ENCODE measurements at places on chromosomes 7 and 10. TPM values are rescaled to one million over a fixed set of nuclear protein-coding genes. Genes with fewer than 3 reads are reported as not detected.

DNA sequence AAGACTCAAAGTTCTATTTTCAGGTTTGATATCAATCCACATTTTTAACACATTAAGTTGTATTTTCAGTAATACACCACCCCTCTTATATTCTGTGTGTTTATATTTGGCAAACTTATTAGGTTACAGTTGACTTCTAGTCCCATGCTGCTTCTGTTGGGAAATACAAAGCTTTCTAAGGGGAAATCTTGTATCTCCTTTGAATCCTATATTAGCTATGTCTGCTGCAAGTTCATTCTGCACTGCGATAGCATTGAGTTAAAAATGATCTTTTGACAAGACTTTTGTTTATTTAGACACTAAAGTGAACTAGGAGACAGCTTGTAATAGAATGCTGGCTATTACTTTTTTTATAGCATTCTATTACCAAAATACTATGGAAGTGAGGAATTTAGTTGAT lies 625.1 kb upstream of the ANKRD30A start:
- H3K27me3 ChIP-seq = peaks cover 3% of the 10 kb centered on the region
- no peak overlapping the region for H3K4me3 ChIP-seq
- H3K27ac ChIP-seq = no peak overlapping the region

GRCh38 chr10:49651039-49651835 lies 28.2 kb upstream of the C10orf53 start:
- H3K27me3 ChIP-seq = peaks cover 73% of the 10 kb centered on the region
- DNase-seq = no peak
- no peaks in the 10 kb centered on the region for H3K4me1 ChIP-seq
- H3K27ac ChIP-seq = no peak overlapping the region

DNA sequence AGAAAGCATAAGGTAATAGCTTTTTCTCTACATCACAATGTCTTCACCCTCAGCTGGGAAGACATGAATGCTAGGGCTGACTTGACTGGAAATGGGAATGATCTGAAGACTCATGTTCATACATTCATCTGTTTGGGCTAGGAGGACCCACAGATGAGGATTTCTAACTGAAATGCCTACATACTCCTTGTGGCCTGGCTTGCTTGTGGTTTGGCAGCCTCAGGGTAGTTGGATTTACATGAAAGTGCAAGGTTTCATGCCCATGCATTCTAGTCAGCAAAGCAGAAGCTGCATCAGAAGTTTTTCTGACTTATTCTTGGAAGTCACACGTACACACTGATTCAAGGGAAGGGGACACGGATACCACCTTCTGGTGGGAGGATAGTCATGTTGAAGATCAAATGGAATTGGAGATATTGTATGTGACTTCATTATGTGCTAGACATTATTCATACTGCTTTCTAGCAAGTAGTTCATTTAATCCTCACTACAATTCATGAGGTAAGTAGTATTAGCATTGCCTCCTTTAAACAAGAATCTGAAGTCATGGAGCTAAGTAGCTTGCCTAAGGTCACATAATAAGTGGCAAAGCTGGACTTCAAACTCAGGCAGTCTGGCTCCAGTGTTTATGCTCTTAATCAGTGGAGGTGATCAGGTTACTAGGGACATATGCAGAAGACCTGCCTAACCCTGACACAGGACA lies 957.0 kb downstream of the LRMDA start:
- no peak overlapping the region for H3K27ac ChIP-seq
- no peak for DNase-seq
- H3K4me1 ChIP-seq = no peaks in the 10 kb centered on the region
- no peaks in the 10 kb centered on the region for H3K36me3 ChIP-seq

DNA sequence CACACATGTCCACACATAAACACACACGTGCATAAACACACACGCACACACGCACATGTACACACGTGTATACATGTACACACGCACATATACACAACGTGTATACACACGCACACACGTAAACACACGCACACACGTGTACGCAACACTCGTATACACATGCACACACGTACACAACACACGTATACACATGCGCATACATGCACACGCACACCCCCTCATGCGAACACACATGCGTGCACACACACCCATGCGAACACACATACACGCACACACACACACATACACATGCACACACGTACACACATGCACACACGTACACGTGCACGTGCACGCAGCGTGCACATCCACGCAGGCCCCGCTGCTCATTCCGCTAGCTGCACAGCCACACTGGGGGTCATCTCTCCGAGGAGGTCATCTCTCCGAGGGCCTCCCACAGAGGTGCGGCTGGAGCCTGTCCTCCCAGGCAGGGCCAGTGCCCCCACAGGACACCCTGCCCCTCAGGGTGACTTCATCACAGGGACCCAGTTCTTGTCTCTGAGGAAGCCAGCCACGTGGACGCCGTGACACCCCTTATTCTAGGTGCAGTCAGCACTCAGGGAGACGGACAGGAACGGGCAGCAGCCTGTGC lies 25.9 kb downstream of the CYP2W1 start:
- no peak for DNase-seq
- H3K4me3 ChIP-seq = no peak overlapping the region
- H3K27me3 ChIP-seq = no peaks in the 10 kb centered on the region
- H3K27ac ChIP-seq = no peak overlapping the region
- peaks cover 15% of the 10 kb centered on the region for H3K36me3 ChIP-seq
- H3K4me1 ChIP-seq = peaks cover 4% of the 10 kb centered on the region

The FGFR2 gene
- total RNA-seq = 78.0 TPM

The EFCAB10 gene
- not detected for total RNA-seq

GRCh38 chr10:93124580-93125318 lies 51.1 kb downstream of the CYP26A1 start:
- H3K36me3 ChIP-seq = peaks cover 8% of the 10 kb centered on the region
- peaks cover 5% of the 10 kb centered on the region for H3K27me3 ChIP-seq
- DNase-seq = no peak

DNA sequence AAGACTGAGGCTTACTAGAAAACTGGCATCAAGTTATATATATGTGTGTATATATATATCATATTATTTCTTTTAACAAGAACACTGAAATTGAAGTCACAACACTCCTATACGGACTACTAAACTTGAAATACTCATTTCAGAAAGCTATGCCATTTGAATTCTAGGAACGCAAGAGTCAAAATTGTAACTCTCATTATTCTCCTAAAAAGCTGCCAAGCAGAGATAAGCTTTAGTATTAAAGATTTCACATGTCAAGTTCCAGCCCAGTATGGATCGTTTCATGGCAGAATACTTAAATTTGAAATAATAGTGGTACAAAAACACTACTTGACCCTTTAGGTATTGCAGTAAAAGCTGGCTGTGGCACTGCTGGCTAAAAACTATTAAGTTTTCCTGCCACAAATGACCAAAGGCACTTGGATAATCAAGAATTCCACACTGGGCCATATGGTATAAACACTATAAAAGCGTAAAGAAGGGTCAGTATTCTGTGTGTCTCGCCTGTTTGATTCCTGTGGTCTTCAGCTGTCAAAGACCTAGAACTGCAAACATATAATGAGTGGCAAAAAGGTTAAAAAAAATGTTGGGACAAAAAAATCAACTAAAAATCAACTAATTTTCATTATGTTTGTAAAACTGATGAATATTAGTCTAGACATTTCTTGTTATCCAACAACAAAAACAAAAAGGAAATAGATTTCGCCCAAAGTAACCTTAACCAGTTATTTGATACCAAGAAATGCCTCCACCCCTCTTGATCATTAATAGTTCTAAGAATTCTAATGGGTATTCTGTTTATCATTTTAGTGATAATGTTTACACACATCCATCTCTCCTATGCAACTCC lies 2.4 kb downstream of the CCDC71L start:
- no peaks in the 10 kb centered on the region for H3K36me3 ChIP-seq
- no peaks in the 10 kb centered on the region for H3K27me3 ChIP-seq
- peak overlapping the region; percentile 88 for H3K4me3 ChIP-seq
- no peak for DNase-seq
- H3K4me1 ChIP-seq = peaks cover 26% of the 10 kb centered on the region

DNA sequence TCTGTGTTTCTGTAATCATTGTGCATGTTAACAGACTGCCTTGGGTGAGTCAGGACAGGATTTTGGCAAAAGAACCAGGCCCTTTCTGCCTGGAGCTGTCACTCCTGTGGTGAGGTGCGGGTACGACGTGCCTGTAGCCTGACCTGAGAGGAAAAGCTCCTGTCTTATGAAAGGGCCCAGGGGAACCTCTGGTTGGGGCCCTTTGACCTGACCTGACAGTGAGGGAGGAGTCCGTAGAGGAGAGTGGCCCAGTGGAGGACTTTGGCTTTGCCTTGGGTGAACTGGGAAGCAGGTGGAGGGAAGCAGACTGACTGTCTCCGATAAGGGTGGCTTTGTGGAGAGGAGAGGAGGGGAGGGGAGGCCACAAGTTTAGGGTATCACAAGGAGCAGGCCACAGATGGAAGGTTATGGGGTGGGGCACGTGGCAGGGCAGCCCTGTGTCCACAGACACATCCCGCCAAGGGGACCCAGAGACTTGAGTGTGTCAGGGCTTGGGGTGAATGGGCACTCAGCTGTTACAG lies 6.9 kb downstream of the PFKP start:
- no peaks in the 10 kb centered on the region for H3K27me3 ChIP-seq
- DNase-seq = no peak
- peaks cover 31% of the 10 kb centered on the region for H3K4me1 ChIP-seq
- no peak overlapping the region for H3K27ac ChIP-seq
- H3K36me3 ChIP-seq = peaks cover 3% of the 10 kb centered on the region

- H3K4me1 ChIP-seq = peaks cover 13% of the 10 kb centered on the region
- no peak overlapping the region for H3K27ac ChIP-seq
- no peaks in the 10 kb centered on the region for H3K27me3 ChIP-seq
- no peak overlapping the region for H3K4me3 ChIP-seq
- peaks cover 11% of the 10 kb centered on the region for H3K36me3 ChIP-seq
These were observed 69.6 kb downstream of the FOXP2 start for GRCh38 chr7:114484226-114484625.

GRCh38 chr7:84183741-84184140 lies 10.8 kb downstream of the SEMA3A start:
- H3K36me3 ChIP-seq = peaks cover 3% of the 10 kb centered on the region
- H3K4me3 ChIP-seq = no peak overlapping the region
- DNase-seq = no peak
- H3K27ac ChIP-seq = no peak overlapping the region
- H3K4me1 ChIP-seq = peaks cover 29% of the 10 kb centered on the region

GRCh38 chr7:48097521-48098231 lies 8.6 kb downstream of the UPP1 start:
- DNase-seq = no peak
- H3K27ac ChIP-seq = no peak overlapping the region
- H3K36me3 ChIP-seq = peaks cover 5% of the 10 kb centered on the region
- no peak overlapping the region for H3K4me3 ChIP-seq
- H3K4me1 ChIP-seq = peaks cover 33% of the 10 kb centered on the region

The SAMD9L gene
- total RNA-seq = 2.1 TPM

DNA sequence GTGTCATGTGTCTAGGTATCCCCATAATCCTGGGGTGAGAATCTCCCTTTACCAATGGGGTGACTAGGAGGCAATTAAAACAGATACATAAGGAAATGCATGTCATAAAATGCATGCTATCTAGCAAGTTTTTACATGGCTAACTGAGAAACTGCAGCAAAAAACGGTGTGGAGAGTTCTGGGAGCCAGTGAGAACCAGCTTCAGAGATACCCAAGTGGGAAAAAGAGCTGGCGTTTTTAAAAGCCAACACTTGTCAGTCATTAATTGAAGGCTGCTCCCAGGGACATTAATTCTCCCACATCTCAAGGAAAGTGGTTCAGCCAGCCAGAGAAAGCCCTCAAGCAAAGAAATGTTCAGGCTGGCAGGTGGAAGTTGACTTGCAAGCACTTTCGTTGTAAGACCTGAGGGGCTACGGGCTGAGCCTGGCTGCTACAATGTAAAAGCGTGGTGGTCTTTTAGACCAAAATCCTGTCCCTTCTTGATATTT lies 28.1 kb downstream of the ST8SIA6 start:
- no peaks in the 10 kb centered on the region for H3K36me3 ChIP-seq
- H3K27me3 ChIP-seq = peaks cover 2% of the 10 kb centered on the region
- peaks cover 35% of the 10 kb centered on the region for H3K4me1 ChIP-seq

- no peaks in the 10 kb centered on the region for H3K4me1 ChIP-seq
- H3K36me3 ChIP-seq = no peaks in the 10 kb centered on the region
- no peak for DNase-seq
- no peaks in the 10 kb centered on the region for H3K27me3 ChIP-seq
- H3K27ac ChIP-seq = no peak overlapping the region
- no peak overlapping the region for H3K4me3 ChIP-seq
These were observed 64.7 kb upstream of the JAZF1 start for GRCh38 chr7:28245123-28245878.

Data from mesothelial cell of epicardium (in vitro differentiated cells).